BE2C (cell line): ENCODE measurements at places on chromosomes 3 and 15.

DNA sequence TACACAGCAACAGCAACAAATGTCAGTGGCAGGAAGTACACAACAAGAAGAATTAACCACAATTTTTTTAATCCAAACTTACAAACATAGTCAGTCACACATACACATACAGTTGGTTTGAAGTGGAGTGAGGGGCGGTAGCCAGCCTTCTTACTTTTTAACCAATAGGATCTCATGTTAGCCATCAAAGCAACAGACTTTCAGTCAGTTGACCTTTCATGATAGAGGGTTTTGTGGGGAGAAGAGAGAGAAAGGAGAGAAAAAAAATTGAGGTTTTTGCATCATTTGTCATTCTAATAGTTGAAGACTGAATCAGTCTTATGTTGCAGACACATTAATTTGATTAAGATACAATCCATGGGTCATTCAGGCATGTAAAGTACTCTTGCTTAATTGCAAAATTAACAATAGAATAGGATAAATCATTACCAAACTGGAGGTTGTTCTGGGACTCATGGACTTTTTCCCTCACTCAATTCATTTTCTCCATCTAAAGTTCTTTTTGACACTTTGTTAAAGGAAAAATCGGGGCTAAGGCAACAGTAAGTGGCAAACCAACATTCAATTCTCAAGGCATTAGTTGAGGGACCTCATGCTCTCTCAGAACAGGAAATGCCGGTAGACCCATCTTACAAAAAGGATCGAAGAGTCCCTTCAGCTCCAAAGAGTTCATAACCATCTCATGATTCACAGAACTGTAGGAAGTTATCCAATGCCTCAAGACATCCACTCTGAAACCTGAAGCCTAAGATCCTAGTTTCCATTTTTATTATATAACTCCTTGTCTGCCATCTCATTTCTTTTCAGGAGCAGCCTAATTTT, 159.5 kb upstream of the LPP start:
- DNase-seq = no peak

- DNase-seq = peak; percentile 80
These were observed 2.5 kb downstream of the ANP32A start for GRCh38 chr15:68818066-68818768.

DNA sequence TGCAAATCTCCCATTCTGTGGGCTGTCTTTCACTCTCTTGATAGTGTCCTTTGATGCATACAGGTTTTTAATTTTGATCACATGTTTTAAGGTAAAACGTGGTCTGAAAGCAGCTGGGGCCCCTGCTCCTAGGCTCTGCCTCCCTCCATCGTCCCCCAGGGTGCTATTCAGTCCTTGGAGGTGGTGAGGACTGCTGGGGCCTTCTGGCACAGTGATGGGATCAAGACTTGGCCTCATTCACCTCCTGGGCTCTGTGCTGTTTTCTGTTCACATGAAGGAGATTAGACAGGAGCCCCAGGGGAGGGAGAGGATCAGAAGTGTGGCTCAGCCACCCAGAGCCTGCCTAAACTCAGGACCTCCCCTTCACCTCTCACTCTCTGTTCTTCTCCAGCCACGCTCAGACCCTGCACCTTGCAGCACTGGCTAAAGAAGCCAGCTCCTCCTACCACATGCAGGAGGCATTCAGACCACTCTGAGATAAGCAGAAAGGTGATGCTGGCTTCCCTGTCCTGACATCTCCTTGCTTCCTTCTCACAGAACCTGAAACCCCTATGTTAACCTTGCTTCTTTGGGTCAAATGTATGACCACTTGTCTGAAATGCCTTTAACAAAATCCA, 43.9 kb downstream of the PAQR5 start:
- no peak for DNase-seq

GRCh38 chr3:25444273-25444672, 16.2 kb downstream of the RARB start:
- no peak for DNase-seq

DNA sequence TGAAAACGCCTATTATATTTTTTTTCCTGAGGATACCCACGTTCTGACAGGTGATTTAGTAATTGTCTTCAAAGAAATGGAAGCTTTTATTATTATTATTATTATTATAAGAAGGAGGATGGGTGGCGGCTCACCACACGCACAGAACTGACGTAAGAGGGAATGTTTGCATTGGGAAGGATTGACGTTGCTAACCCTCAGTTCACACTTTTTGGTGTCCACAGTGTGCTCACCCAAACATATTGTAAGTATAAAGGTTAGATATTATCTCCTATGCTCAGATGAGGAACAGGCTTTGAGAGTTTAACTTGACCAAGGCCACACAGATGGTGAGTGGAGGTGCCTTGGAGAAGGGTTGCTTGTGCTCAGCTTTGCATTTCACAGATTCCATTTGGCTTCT, 533.5 kb upstream of the TBL1XR1 start:
- no peak for DNase-seq

DNA sequence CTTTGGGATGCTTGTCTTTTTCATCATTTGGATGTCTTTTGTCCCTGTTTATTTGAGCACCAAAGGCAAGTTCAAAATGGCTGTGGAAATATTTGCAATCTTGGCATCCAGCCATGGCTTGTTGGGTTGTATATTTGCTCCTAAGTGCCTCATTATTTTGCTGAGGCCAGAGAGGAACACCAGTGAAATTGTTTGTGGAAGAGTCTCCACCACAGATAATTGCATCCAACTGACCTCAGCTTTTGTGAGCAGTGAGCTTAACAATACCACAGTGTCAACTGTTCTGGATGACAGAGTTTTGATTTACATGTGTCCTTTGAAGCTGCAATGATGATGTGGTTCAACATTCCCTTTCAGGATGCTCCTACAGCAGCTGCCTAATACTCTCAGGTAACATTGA, 83.0 kb upstream of the KCNAB1 start:
- no peak for DNase-seq

GRCh38 chr3:126291537-126291936, 65.7 kb downstream of the KLF15 start:
- no peak for DNase-seq

GRCh38 chr3:163664466-163664865, 1413.8 kb downstream of the SI start:
- no peak for DNase-seq

DNA sequence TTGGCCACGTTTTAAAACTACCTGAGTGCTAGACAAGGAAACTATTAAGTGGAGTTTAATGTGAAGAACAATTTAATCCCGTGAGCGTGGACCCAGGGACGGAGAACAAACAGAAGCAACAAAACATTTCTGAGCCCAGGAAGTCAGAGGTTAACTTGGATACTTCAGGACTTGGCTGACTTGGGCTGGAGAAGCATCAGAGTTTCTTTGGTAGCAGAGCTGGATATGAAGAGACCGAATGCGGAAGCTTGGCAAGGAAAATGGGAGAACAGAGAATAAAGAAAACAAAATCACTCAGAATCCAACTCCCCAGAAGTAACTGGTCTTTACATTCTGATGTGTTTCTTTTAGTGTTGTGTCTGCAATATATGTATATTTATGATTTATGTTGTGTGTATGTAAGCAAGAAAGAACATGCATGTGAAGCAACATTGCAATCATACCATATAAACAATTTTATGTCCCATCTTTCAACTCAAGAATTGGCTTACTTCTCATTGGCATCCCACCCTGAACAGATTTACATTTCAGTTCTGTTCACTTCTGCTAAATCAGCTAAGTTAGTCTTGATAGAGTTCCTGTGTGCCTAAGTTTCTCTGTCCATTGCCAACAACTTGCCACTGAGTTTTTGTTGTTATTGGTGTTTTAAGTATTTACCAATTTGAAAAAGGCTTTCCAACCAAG, 17.2 kb upstream of the PLOD2 start:
- DNase-seq = no peak

- DNase-seq = no peak
These were observed 138.4 kb downstream of the TNIK start for GRCh38 chr3:171321559-171322360.

GRCh38 chr15:70650567-70651302, 112.6 kb downstream of the UACA start:
- no peak for DNase-seq

DNA sequence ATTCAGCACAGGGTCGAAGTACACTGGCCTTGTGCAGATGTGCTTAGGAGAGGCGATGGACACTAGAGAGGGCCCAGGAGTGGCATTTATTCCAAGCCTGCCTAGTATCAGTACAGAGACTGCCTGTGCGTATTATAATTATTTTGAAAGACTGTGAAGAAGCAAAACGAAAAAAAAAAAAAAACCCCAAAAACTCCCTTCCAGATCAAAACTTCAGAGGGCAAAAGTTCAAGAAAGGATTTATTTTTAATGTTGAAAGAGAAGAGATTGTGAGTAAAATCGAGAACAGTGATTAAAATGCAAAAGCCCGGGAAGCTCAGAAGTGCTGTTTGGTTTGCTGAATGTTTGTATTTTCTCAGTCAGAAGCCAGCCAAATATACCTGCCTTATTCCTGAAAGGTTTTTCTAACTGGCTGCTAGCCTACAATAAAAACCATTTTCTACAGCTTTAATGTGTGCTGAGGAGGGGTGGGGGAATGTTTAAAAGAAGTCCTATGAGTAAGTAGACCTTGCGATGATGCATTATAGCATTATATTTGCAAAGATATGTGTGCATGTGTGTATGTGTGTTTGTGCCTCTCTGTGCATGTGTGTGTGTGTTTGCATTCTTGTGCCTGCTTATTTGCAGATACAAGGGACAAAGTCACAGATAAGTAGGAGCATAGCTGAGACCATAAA, 19.3 kb upstream of the LZTFL1 start:
- DNase-seq = no peak

DNA sequence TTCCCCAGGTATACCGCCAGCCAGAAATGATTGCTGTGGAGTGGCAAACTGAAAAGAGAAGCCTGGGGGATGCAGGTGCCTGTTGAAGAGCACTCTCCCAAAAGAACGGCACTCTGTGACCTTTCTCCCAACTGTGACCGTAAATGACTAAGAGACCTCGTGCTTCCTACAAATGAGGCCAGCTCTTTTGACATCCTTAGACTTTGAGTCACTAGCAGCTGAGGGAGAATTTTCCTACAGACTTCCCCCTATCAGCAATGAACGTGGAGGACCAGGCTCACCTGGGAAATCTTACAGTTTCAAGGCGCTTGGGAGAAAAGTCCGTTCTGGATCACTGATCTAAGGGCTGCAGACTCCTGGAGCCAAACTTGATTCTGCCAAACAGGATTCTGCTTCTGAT, 8.6 kb downstream of the AQP9 start:
- DNase-seq = no peak
